ENCODE measurements at places on chromosomes 11 and 22. TPM values are rescaled to one million over a fixed set of nuclear protein-coding genes. Genes with fewer than 3 reads are reported as not detected.

The APOA5 gene
- 20.3 TPM for total RNA-seq

The SYT9 gene
- 1.3 TPM for total RNA-seq

The NPAS4 gene
- 0.60 TPM for total RNA-seq

DNA sequence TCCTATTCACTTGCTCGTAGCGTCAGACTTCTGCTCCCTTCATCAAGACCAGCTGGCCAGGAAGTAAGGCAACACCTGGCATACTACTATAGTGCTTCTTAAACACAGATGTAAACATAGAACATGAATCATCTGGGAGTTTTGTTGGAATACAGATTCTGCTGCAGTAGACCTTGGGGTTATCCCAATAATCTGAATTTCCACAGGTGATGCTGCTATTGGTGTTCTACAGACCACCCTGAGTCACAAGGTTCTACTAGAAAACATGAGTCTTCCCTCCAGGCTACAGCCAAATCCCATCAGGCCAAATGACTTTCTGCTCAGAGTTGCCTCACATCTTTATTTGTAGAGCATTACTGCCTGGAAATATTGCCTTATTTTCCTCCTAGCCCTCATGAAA lies 175.2 kb downstream of the NELL1 start:
- DNase-seq = no peak

GRCh38 chr11:113376156-113376555 lies 11.4 kb upstream of the ANKK1 start:
- no peak for DNase-seq

Measured in hepatocyte (in vitro differentiated cells).